ENCODE measurements at places on chromosomes 3 and 15.

DNA sequence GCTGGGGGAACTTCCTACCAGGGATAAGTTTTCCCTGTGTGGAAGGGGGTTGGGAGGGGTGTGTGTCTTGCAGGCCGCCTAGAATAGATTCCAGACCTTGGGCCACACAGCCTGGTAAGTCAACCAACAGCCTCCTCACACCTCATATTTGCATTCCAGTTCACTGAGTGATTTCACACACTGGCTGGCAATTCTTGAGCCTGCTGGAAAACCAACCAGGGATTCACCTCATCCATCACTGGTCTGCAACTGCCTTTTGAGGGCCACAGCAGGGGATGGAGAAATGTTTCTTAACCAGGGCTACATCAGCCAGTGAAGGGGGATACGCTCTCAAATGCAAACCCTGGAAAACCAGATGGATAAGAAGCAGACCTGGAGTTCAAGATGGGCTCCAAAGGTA is 2.0 kb downstream of the FSTL1 start:
- no peak for DNase-seq

GRCh38 chr3:27483117-27484014 is 818 bp downstream of the SLC4A7 start:
- DNase-seq, result peak; percentile 57

- no peak for DNase-seq
Measured at GRCh38 chr3:172651936-172652625, 58.8 kb downstream of the NCEH1 start.

DNA sequence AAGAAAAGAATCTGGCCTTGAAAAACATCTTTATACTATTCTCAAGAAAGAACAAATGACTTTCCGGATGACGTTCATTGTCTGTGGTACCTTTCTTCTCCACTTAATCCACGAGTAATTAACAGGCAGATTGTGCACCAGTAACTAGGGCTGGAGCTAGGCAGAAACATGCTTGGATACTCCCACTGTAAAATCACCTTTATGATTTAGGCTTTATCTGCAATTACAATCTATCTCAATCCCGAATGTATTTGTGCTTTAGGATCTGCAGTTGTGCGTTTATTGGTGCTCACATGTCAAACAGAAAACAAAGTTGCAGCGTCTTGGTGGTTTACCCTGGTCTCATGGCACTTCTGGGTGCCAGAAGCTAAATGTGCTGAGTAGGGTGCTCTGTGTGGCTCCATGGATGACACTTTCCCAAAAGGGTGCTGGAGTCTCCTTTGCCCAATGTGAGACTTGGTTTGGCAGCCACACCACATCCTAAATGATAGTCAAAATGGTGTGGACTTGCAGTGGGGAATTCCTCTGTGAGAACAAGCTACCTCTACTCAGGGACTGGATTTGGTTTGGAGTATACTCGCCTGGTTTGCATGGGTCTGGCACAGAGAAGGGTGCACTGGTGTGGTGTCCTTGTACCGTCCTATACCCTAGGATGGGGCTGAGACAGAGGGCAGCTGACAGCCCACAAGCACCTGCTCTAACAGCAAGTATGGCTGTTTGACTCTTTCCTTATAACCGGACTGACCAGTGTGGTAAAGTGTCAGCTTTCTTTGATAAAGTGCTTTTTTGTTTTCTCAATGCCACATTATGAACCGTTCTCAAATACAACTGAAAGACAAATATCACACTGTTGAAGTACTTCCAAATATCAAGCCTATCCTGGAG is 7.7 kb downstream of the SERP1 start:
- no peak for DNase-seq

DNA sequence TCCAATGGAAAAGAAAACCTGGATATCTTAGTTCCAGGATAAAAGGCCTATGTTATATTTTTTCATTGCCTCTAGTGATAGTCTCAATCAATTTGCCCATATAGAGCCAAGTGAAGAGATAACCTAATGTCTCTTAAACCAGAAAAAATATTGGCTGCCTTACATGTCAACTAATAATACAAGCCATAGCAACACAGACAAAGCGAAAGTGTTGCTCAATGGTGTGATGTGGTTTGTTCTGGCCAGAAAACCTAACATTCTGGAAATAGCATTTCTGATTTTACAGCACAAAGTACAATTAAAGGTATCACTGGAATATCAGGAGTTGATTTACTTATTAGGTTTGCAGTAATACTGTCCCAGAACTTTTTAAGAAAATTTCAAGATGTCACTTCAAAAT is 101.5 kb downstream of the ATP8B4 start:
- DNase-seq, result no peak

DNA sequence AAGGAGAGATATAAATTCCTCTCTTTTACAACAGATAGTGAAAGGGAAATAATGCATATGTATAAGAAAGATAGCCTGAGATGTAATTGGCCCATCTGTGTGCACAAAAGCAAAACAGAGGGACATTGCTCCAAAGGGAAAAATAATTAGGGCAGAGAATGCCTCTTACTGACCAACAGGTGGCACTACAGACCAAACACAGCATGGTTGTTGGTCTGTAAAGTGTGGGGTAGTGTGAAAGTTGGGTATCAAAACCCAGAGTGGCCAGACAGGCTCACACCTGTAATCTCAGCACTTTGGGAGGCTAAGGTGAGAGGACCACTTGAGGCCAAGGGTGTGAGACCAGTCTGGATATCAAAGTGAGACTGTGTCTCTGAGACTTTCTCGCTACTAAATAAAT is 4.5 kb upstream of the TLNRD1 start:
- DNase-seq, result no peak
